Hypothalamus (tissue), 51 donors: ENCODE measurements at places on chromosomes 13 and 19.
A peak's percentile ranks its signal among the peaks of the same experiment; 100 is the strongest.

DNA sequence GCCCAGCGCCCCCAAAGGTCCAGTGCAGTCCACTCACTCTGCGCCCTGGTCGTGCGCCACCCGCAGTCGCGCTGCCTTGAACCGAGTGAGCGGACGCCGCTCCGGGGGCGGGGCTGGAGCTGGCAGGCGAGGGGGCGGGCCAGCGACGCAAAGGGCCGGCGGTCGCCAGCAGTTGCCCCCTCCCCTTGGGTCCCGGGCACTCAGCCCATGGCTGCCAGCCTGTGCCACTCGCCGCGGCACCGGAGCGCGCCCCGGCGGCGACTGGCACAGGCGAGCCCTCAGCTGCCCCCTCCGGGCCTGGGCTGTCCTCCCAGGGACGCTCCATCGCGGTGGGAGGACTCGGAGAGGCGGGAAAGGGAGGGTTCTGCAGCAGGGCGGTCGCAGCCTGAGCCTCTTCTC is at the start of gene S1PR5:
Gene S1PR5, minus strand, starts transcription at position 87 of the 399 bp plus-strand sequence. CDS start 2,436 bp downstream, outside the sequence.
- DNase-seq, result peak; percentile 88

- DNase-seq, result no peak
Observed at GRCh38 chr19:58181902-58182576, 822 bp upstream of the ZNF274 start.

- no peak for DNase-seq
Observed at GRCh38 chr13:27353166-27353583, 71.2 kb upstream of the GTF3A start.

GRCh38 chr13:76378767-76379166 is 507.4 kb downstream of the KCTD12 start:
- DNase-seq, result no peak
